ENCODE measurements at places on chromosomes 3 and 15.

DNA sequence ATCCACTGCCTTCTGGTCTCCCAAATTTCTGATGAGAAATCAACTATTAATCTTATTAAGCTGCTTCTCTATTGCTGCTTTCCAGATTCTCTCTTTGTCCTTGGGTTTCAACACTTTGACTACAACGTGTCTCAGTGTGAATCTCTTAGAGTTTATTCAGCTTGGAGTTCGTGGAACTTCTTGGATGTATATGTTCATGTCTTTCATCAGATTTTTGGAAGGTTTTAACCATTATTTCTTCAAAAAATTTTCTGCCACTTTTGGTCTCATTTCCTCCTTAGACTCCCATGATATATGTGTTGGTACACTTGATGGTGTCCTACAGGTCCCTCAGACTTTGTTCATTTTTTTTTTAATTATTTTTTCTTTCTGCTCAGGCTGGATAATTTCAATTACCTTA lies 36.0 kb downstream of the TICRR start:
- DNase-seq, result no peak

- DNase-seq, result no peak
Measured at GRCh38 chr15:76999996-77000395, 5.1 kb downstream of the PSTPIP1 start.

GRCh38 chr3:7581831-7582230 lies 720.9 kb downstream of the GRM7 start:
- DNase-seq, result no peak

DNA sequence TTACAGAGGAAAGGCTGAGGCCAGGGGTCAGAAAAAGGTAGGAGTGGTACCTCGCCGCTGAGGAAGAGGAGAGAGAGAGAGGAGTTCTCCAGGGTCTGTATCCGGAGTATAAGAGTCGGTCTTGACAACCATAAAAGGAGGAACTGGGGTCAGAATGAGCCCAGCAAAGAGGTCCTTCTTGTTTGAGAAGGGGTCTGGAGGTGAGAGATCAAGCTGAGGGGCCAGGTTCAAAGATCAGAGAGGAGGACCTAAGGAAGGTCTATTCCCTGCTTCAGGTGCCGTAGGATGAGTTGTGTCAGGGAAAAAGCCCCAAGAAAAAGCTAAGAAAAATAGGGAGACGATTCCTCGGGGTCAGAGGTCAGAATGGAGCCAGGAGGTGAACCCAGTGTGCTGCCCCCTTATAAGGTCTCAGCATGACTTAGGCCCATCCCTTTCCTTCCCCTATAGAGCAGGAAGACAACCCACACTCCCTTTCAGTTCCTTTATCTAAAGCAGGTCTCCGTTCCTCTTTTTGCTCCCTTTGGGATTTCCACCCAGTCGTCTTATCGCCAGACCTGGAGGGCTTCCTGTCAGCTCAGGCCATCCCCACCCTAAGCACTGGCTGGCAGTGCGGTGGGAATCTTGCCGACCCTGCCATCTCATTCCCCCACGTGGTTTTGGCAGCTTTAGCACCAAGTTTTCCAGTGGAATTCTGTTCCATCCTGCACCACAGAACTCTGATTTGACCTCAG lies 651 bp downstream of the MTMR14 start:
- DNase-seq, result no peak

DNA sequence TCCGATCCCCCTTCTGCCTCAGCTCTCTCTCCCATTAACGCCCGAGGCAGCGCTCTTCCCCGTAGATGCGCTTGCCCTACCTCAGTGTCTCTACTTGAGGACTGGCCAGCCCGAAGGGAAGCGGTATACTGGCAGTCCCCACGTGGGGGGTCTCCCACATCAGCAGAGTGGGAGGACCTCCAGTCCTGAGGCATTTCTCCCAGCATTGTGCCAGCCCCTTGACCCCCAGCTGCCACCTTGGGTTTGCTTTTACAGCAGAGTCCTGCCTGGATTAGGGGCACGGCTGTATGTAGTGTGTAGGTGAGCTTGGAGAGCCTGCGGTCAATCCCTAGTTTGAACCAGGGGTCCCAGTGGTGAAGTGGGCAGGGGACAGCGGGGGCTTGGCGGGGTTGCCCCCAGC lies 767 bp downstream of the SEMA3F start:
- DNase-seq, result no peak
